ENCODE measurements at places on chromosomes 12 and 14. TPM values are rescaled to one million over a fixed set of nuclear protein-coding genes. Genes with fewer than 3 reads are reported as not detected.

CD27 gene
- 0.71 TPM for polyA plus RNA-seq

SCNN1A gene
- 0.49 TPM for polyA plus RNA-seq

DEGS2 gene
- polyA plus RNA-seq, result 0.63 TPM

PLBD1 gene
- 18.8 TPM for polyA plus RNA-seq

SUPT16H gene
- 68.4 TPM for polyA plus RNA-seq

TGM1 gene
- 2.1 TPM for polyA plus RNA-seq

TECPR2 gene
- 15.7 TPM for polyA plus RNA-seq

OTX2 gene
- not detected for polyA plus RNA-seq

ST8SIA1 gene
- 11.6 TPM for polyA plus RNA-seq

FGD6 gene
- 3.4 TPM for polyA plus RNA-seq

All from hindlimb muscle (tissue), 1 donor.